Activated naive CD4-positive, alpha-beta T cell treated with anti-CD3 and anti-CD28 coated beads, Interleukin-2, amount 50 U/mL, for 72 hours (primary cell): ENCODE measurements at places on chromosomes 3 and 15. TPM values are rescaled to one million over a fixed set of nuclear protein-coding genes. Genes with fewer than 3 reads are reported as not detected.

DNA sequence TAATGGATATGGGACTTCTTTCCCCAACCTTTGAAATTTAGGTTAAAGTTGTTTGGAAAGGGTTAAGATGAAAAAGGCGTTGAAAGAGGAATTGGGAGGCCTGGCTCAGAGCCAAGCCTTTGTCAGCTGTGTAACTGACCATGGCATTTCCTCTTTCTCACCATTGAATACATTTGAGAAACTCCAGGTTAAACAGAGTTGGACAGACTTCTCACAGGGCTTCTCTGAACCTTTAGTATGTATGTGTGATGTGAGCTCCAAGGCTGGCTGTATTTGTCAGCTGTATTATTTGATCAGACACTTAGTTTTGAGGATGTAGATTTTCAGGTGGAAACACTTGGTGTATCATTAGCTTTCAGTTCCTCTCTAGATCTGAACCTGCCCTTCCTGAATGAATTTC, 136.4 kb upstream of the GOLGA6L4 start:
- DNase-seq = no peak

DNA sequence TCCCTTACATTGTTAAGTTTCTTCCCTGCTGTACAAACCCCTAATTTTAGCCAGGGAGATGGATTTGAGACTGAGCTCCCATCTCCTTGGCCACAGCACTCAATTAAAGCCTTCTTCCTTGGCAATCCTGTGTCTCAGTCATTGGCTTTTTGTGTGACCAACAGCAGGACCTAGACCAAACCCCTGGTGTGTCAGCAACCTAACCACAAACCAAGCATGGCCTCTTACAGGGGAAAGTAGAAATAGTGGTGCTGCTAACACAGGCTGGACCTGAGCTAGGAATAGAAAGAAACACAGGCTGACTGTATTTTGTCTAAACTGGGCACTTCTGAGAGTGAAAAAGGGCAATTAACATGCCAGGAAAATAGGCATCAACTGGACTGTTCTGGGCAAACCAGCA, 37.9 kb downstream of the PPCDC start:
- no peak for DNase-seq

The TRIM42 gene
- total RNA-seq = not detected

The MINAR1 gene
- total RNA-seq = 0.53 TPM

- DNase-seq = no peak
Observed at GRCh38 chr3:61615643-61616042, 54.3 kb downstream of the PTPRG start.

The SLC9C1 gene
- not detected for total RNA-seq

DNA sequence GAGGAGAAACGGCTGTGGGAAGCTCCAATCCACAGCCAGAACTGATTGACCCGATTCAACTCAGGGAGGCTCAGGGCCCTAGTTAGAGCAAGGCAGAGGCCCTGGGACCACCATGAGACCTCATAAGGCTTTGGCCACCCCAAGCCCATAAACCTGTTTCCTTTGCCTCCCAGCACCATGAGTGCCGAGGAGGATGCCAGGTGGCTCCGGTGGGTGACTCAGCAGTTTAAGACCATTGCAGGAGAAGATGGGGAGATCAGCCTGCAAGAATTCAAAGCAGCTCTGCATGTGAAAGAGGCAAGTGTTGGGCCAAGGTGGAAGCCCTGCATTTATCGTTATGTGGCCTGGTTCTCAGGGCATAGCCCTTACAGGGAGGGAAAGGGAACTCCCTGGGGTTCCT, 11.9 kb downstream of the NOX5 start:
- DNase-seq = no peak

The NCK1 gene
- 34.6 TPM for total RNA-seq

DNA sequence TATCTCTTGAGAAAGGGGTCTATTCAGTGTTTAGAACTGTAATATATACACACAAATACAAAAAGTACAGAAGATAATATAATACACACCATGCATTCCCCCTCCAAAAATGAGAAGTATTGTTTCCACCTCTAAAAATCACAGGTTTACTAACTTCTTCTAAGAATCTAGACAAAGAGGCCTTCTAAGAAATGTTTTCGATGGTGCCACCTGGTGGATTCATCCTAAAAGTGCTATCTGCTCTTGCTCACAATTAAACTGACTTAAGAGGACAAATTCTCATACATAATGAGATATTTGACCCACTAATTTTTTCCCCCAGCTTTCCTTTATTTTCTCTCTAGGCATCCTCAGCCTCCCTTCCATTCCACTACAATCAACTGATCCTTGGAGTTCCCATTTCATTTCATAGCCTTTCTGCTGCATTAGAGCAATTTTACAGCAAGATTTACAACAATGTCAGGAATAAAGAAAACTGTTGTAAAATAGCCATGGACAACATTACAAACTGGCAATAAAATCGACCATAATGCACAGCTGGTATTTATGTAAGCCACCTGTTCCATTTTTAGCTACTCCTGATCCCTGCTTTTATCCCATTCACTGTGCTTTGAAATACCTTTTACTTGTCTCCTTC, 124.6 kb downstream of the ARRDC4 start:
- DNase-seq = no peak
